ENCODE measurements at places on chromosomes 12 and 14.
A peak's percentile ranks its signal among the peaks of the same experiment; 100 is the strongest.

DNA sequence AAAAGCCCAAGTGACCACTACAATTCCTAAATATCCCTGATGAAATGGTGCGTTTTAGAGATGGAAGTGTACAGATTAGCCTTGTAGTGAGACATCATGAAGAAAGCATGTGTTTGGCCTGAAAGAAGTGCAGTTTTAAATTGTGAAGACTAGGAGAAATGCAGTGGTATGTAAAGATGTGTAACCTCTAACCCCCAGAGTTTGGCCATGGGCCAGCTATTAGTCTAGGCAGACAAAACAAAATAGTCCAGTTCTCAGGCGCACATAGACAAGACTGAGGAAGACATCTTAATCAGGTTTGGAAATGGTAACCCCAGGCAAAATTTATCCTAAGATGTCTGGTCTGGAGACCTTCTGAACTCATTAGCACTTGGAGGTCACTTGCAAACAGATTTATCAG lies 23.4 kb downstream of the WBP11 start:
- no peak for DNase-seq

DNA sequence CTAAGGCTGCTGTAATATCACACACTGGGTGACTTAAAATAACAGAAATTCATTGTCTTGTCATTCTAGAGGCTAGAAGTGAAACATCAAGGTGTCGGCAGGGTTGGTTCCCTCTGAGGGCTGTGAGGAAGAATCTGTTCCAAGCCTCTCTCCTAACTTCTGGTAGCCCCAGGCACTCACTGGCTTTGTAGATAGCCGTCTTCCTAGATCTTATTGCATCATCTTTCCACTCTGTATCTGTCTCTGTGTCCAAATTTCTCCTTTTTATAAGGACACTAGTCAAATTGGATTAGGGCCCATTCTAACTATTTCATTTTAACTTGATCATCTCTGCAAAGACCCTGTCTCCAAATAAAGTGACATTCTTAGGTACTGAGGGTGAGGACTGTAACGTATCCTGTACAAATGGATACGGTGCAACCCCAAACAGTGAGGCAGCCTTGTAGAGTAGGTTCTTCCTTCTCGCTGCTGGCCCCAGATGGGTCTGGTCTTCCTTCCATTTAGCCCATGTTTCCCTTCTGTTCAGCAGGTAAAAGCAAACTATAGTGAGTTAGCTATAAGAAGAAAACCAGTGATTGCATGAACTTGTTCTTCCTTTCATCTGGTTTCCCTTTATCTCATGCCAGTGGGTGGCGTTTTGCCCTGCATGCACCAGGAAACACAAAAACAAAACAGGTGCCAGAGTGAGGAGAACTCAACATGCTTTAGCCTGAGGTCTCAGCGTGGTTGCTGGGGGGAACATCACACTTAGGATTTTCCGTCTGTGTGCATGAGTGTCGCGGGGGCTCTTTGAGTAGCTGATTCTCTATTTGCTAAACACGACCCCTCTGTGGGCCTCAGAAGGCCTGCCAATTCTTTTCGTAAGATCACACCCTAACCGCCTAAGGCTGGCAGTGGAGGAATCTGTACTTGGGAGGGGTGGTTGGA lies 19.5 kb downstream of the TTC9 start:
- DNase-seq, result no peak

DNA sequence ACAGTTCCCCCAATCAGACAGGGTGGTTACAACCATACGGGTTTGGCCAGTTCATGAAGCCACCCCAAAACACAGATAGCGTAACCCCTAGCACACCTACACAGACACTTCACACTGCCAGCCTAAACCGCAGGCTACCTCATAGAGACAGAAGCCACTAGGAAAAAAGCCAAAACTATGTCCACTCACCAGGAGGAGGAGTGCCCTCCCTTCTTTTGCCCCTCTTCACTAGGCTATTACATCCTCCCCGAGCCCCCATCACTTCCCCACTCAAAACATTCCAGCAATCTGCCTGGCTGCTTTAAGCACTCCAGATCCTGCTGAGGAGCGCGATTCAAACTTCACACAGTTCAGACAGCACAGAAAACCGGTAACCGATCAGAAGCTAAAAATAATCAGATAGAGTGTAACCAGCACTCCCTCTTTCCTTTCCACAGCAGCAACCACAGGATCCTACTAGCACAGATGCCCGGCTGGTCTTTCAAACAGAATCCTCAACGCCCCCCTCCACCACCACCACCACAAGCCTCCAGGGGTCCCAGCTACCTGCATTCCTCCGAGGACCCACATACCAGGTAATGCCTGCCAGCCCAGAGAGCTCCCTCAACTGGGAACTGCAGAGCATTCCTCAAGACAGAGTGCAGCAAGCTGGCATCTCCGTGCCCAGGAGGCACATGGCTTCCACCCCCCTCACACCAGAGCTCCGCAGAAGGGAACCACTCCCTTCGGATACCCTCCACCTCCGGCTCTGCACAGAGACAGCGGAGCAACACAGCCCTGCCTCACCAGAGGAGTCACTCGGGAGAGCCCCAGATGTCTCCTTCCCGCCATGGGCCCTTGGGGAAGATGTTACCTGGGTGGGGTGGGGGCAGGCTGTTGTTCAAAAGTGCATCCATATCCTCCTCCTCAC lies 1.5 kb downstream of the CHD4 start:
- DNase-seq, result no peak

DNA sequence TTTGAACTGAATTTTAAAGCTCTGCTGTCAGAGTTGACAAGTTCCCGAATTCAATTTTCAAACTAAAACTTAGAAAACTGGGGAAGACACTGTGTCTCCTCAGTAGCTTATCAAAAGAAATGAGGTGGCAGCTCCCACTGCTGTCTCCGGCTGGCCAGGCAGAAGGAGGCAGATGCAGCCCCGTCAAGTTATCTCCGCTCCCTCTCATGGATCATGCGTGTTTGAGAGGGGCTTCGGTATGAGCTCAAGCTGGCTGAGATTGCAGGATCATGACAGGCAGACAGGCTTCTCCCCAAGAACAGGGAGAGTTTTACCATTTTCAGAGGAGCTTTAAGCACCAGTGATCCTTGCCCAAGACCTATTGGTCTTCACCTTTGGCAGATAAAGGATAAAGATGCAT lies 88.8 kb downstream of the NEDD1 start:
- DNase-seq, result no peak

GRCh38 chr14:24013654-24014514 lies 25.2 kb downstream of the DHRS4L2 start:
- DNase-seq, result no peak

GRCh38 chr14:27392153-27392552 lies 794.3 kb upstream of the NOVA1 start:
- DNase-seq, result no peak

GRCh38 chr12:57001448-57001906 lies 4.9 kb downstream of the ZBTB39 start:
- peak; percentile 41 for DNase-seq

DNA sequence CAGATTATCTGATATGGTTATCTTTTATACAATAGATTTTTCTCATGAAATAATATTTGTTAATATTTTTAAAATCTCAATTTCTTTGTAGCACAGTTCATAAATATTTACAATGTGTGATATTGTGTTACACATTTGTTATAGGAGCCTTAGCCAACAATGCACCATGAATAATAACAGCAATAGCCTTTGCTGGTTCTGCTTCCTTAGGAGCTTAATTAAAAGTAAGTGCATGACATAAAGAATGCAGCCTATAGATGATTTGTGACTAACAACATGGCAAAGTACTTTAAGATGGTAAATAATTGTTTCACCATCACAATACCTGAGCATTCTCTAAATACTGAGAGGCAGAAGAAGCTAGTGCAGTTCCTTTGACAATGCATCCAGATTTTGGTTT lies 156.3 kb upstream of the RASSF8 start:
- no peak for DNase-seq

DNA sequence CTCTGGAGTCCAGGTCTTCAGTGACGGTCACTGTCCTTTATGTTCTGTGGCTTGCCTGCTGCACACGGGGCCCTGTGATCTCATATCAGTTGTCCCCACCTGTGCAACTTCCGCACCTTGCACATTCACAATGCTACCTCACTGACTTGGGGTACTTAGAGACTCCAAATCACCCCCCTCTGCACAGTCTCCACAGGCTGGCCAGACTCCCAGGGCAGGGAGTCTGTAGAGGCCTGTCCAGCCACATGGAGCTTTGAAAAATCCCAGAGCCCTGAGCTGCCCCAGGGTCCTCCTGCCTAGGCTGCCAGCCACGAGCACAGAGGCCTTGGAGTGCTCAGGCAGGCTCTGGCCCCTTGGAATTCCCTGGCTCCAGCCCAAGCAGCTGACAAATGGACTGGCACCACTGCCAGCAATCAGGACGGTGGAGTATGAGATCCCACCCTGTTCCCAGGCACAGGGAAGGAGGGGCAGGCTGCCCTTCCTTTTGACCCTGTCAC lies 26.4 kb downstream of the CMKLR1 start:
- DNase-seq, result no peak

- no peak for DNase-seq
Observed at GRCh38 chr14:77175843-77176242, 5.8 kb upstream of the TMEM63C start.

DNA sequence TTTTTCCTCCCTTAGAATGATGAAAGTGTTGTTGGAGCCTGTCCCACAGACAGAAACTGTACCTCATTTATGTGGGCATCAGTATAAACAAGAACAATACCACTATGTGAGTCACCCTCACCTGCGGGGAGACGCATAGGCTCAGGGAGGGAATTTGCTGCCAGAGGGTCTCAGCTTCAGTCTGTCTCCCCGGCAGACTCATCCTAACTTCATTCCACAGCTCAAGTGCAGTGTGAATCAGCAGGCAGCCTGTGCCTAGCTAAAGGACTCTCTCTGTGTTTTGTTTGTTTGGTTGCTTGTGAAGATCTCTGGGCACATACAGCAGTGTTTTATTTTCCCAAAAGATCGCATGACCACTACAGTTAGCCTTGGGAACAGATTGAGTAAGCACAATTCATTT lies 98.9 kb downstream of the PRKCH start:
- no peak for DNase-seq

DNA sequence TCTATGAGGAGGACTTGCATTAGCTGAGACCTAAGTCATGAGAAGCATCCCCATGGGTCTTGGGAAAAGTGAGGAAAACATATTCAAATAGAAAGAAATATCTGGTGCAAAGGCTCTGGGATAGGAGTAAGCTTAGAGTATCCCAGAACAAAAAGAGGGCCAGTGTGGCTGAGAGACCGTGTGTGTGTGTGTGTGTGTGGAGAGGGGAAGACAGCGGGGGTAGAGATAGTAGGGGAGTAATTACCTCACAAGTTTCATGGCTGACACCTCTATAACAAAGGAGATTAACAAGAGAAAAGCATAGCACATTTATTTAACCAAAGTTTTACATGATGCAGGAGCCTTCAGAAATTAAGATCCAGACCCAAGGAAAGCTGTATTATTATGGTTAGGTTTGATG lies 440.5 kb downstream of the RAD51B start:
- DNase-seq, result no peak

GRCh38 chr12:89225808-89226411 lies 126.4 kb downstream of the DUSP6 start:
- DNase-seq, result no peak

DNA sequence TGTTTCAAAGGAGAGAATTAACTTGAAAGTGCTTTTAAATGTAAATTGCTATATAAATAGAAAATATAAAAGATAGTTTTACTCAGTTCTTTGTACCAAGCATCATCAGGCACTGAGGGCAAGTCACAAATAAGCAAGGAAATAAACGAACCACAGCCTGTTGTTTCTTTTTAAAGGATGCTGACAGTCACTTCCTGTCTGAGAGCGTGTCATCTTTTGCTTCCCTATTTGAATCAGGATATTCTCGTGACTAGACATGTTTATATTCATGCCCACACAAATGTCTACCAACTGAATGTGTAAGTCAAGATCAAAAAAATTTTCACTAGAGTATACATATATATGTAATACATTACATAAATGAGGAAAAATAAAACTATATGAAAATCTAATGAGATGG lies 31.4 kb upstream of the SLC2A13 start:
- DNase-seq, result no peak

- DNase-seq, result no peak
Observed at GRCh38 chr14:50619569-50620141, 48.5 kb downstream of the SAV1 start.

DNA sequence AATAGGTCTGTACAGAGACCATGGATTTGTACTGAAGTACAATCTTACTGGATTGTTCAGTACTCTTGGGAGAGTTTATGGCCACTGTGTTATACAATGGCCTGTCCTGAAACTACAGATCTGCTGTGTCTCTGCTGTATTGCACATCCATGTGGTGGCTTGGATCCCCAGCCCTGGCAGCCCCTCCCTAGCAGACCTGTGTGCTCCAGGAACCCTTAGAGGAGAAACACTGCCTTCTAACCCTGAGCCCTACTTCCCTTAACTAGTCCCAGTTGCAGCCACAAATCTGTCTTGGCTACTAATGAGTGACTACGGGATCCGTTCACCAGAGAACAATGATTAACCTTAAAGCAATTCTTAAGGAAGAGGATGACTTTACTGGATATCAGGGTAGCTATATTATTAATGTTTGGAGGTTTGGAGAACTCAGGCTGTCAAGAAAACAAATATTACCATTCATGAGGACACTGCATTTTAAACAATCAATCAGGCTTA lies 27.7 kb downstream of the RNF34 start:
- no peak for DNase-seq

- no peak for DNase-seq
Observed at GRCh38 chr12:84136862-84137367, 775.7 kb downstream of the SLC6A15 start.

DNA sequence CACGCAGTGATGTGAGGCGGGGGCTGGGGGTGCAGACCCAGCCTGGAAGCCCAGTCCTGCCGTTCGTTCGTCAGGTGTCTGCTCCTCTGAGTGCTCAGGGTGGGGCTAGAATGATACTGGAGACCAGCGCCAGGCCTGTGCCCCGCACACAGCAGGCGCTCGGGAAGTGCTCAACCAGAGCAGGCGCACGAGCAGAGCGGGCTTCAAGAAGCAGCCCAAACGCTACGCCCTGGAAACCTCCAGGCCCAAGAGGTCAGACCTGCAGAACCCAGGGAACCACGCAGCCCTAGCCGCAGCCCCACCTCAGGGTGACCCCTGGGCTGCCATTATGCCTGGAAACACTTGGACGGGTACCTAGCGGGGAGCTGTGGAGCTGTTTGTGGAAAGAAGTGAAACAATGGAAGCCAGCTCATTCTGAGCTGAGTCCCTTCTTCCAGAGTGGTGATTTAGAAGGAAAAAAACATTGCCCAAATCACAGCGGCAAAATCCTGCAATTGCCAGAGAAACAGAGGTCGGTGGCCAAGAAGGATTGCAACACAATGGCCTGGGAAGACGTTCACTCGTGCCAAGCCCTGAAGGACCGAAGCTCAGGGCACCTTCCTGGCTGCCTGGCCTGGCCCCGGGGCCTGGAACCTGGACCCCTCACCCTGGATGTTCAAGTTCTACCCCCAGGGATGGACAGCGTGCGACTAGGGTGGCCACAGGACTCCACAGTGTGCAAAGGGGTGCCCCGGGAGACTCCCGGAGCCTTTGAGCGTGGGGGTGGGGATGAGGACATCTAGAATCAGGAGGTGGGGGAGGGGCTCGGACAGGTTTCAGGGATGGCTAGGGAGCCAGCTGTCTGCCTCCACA lies 40.4 kb upstream of the DIO3 start:
- no peak for DNase-seq
